ENCODE measurements at places on chromosomes 2 and 18.

DNA sequence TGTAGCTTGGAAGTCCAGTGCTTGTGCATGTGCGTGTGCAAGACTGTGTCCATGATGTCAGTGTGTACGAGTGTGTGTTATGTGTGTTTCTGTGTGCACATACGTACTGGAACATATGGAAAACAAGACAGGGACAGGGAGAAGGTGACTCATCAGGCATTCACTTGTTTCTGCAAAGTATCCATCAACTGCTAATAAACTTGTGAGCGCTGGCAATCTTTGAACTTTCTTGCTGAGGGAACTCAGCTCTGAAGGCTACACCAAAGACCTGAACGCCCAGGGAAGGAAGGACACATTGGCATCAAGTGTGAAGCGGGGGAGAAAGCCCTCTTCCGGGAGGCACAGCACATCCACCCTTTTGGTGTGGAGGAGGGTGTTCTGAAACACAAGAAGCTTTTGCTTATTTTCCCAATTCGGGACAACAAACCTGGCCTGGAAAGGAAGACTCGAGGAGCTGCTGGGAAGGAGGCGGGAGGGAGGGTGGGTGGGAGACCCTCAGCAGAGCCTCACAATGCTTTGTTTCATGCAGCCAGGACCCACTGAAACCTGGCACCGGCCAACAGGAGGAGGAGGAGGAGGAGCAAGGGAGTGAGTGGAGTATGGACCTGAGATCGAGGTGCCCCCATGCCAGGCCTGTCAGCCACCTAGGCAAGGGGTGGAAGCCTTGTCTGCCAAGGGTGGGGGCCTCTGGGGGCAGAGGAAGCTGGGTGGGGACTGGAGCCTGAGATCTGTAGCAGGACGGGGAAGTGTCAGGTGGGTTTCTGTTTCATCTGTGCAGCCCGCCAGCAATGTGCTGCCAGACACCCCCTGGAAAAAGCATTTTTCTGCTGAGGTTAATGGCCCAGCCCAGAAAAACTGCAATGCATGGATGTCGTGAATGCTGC is 26.8 kb downstream of the SMAD7 start:
- no peak for DNase-seq

- DNase-seq, result no peak
Measured at GRCh38 chr18:68301441-68301840, 413.5 kb downstream of the TMX3 start.

GRCh38 chr2:69227716-69228115 is 159.3 kb downstream of the GFPT1 start:
- DNase-seq, result no peak

DNA sequence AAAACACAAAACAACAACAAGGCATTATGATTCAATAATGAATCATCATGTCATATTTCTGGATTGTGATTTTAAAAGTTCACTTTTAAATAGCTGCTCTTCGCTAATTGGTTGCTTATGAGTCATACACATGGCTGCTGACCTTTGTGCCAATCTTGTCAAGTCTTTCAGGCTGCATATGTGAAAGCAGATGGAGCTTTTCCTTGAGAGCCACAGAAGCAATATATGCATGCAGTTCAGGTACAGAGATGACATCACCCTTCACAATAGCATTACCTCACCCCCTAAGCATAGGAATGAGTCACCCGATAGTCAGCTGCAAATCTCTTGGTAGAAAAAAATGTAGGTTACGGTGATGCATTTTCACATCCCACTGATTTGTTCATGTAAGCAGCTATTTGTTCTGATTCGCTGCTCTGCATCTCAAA is 27.2 kb downstream of the EIF2AK3 start:
- DNase-seq, result peak; percentile 55
